Uterus (tissue), 4 donors: ENCODE measurements at places on chromosomes 2 and 18. TPM values are rescaled to one million over a fixed set of nuclear protein-coding genes. Genes with fewer than 3 reads are reported as not detected.

The RNF144A gene
- 22.5 TPM for total RNA-seq

The BCL2L11 gene
- 10.1 TPM for total RNA-seq

The GIGYF2 gene
- total RNA-seq = 72.5 TPM

The STARD6 gene
- total RNA-seq = not detected

The MAP3K19 gene
- total RNA-seq = 0.40 TPM

The STAM2 gene
- 69.2 TPM for total RNA-seq

The FHOD3 gene
- 0.26 TPM for total RNA-seq

The COL4A4 gene
- total RNA-seq = 6.4 TPM

The TFPI gene
- 99.4 TPM for total RNA-seq

The CYP27C1 gene
- 1.2 TPM for total RNA-seq

The ST6GAL2 gene
- 64.2 TPM for total RNA-seq

The FOSL2 gene
- 134 TPM for total RNA-seq

The ASB18 gene
- not detected for total RNA-seq

DNA sequence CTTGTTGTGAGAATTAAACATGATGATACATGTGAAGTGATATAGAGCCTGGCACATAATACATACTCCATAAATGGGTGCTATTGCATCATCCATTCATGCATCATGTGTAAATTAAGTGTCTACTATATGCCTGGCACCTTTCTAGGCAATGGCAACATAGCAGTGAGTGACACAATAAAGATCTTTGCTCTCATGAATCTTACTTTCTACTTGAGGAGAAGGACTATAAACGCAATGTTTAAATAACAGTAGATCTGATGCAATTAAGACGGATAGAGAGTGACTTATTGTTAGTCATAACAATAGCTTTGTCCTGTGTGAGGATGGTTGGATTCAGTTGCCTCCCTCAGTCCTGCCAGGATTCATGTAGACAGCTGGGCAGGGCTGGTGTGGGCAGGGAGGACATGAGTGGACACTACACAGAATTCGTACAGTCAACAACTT, 88.4 kb upstream of the NPAS2 start:
- DNase-seq = no peak

- no peak for DNase-seq
Observed at GRCh38 chr2:118495290-118495689, 352.2 kb downstream of the EN1 start.

DNA sequence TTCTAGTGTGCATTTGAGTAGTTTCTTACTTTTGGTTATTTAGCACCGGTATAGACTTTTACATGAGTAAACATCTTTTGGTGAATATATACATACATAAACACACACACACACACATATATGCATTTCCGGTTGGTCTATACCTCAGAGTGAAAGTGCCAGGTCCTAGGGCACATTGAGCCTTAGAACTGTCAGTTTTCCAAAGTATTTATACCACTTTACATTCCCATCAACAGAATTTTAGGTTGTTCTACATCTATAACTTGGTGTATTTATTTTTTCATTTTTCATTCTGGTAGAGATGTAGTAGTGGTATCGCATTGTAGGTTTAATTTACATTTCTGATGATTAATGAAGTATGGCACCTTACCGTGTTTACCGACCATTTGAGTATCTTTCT, 22.6 kb downstream of the MMADHC start:
- DNase-seq = no peak

- DNase-seq = no peak
Observed at GRCh38 chr2:205556357-205556756, 125.9 kb upstream of the NRP2 start.

DNA sequence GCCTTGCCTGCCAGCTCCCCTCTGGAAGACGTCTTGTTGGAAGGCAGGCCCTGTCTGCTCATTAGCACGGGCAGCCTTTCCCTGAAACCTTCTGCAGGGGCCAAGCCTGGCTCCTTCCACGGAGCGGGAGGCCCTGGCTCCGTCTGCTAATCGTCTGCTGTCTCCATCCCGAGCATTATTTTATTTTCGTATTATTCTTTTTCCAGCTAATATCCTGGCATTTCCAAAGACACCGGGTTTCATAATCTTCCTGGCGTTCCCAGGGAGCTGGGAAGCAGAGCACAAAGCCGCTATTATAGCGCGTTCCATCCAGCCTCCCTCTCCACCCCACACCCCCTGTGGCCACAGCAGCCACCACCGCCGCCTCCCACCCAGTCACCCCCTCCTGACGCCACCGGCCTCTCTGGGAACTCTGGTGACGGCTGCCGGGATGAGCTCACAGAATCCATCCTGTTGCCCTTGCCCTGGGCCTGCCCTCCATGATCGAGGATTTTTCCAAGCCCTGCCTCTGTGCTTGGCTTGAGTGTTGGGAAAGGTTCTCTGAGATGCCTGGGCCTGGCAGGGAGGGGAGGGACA, 125.5 kb downstream of the DYSF start:
- DNase-seq = peak; percentile 35

GRCh38 chr2:137729305-137729704, 235.0 kb upstream of the HNMT start:
- no peak for DNase-seq

- DNase-seq = no peak
Observed at GRCh38 chr2:124778076-124778475, 753.0 kb downstream of the CNTNAP5 start.

GRCh38 chr2:85875350-85876050, 13.3 kb downstream of the ST3GAL5 start:
- no peak for DNase-seq

GRCh38 chr2:224145751-224146355, 106.8 kb upstream of the SERPINE2 start:
- no peak for DNase-seq

DNA sequence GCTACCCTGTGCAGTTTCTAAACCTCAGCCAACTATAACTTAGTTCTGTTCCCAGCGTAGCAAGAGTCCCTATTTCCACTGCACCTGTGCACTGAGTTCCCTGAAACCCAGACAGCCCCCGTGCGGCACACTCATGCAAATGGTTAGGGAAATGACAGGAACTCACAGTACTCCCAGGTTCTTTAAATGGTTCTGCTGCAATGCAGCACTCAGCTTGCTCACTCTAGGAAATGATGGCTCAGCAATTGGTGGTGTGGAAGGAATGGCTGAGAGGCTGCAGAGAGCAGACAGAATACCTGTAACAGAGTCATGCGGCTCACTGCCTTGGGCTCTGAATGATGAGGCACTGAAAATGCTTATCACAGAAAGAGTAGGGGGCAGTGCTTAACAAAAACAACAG, 143.0 kb downstream of the RAD51AP2 start:
- no peak for DNase-seq

DNA sequence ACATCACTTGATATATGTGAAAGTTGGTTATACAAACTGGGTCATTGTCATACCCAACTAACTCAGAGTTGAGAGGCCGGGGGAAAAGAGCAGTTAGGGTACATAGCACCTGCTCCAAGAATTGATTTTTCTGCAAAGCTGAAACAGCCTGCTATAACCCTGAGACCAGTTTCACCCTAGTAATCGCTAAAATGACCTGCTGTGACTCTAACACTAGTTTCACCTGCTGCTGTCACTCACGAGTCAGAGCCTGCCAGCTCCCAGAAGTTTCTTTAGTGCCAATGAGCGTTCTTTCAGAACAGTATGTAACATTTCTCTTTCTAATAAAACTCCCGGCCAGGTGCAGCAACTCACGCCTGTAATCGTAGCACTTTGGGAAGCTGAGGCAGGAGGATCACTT, 28.0 kb downstream of the SRSF7 start:
- no peak for DNase-seq

- no peak for DNase-seq
Observed at GRCh38 chr2:113847144-113847543, 42.7 kb upstream of the ACTR3 start.

DNA sequence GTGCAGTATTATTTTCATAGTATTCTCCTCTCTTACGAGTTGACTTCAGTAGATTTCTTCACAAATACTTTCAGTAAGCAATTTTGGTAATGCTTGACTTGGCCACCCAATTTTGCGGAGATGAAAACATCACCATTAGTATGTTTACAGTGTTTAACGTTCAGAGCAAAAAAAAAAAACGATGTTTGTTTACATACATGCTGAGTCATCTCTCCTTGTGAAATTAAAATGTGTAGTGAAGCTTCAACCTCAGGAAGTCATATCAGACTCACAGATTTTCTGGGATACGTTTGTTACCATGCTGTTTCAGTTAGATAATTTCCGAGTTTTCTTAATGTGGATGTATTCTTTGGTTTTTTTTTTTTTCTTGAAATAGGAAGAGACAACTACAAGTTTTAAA, 100.1 kb downstream of the CTNNA2 start:
- no peak for DNase-seq

GRCh38 chr18:23867006-23867405, 147.5 kb upstream of the TTC39C start:
- DNase-seq = no peak

- DNase-seq = no peak
Observed at GRCh38 chr2:238290715-238291549, 2.5 kb upstream of the PER2 start.

DNA sequence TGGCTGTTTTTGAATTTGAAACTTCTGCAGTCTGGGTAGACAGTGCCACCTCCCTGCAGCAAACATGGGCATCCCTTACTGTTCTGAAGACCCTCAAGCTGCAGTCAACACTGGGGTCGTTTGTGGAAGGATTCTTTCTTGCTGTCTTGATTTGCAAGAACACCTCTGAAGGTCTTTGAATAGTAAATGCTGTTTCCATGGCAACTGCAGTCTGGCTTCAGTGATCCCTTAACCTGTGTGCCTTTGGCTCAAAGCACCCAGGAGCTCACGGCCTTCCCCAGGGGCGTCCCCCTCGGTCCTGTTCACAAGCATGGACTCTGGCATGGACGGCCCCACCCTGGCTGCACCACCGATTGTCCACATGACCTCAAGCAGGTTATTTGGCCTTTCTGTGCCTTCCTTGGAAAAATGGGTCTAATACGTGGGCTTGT, 38.3 kb downstream of the LRRFIP1 start:
- no peak for DNase-seq

GRCh38 chr2:216371721-216372702, at the start of gene MARCHF4:
Gene MARCHF4 (minus strand): TSS chr2:216372483. CDS start chr2:216370260, 2,223 bp downstream.
- peak; percentile 42 for DNase-seq

DNA sequence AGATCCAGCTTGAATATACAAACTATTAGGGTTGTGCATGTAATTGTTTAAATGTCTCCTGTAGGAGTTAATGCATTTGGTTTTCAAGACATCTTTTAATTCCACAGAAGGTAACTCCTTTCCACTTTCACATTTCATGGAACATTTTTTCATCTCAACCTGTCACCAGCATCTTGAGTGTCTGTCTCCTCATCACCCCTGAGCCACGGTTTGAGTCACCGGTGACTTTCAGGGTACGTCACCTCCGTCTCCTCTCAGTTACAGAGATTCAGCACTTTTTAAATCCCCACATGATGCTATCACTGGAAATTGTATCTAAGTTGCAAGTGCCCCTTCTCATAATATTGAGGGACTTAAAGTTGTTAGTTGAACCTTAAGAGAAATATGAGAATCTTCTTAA, 25.3 kb downstream of the GPR55 start:
- no peak for DNase-seq

GRCh38 chr2:73013936-73014335, 57.6 kb downstream of the SFXN5 start:
- no peak for DNase-seq

GRCh38 chr2:193523662-193524061, 1328.9 kb upstream of the TMEFF2 start:
- DNase-seq = no peak

GRCh38 chr18:59821983-59822382, 77.8 kb upstream of the PMAIP1 start:
- DNase-seq = no peak

- DNase-seq = no peak
Observed at GRCh38 chr2:140091926-140092325, 1311.7 kb upstream of the NXPH2 start.

GRCh38 chr2:43129676-43130547, 96.5 kb downstream of the ZFP36L2 start:
- DNase-seq = no peak
